ENCODE measurements at places on chromosomes 3 and 15.

DNA sequence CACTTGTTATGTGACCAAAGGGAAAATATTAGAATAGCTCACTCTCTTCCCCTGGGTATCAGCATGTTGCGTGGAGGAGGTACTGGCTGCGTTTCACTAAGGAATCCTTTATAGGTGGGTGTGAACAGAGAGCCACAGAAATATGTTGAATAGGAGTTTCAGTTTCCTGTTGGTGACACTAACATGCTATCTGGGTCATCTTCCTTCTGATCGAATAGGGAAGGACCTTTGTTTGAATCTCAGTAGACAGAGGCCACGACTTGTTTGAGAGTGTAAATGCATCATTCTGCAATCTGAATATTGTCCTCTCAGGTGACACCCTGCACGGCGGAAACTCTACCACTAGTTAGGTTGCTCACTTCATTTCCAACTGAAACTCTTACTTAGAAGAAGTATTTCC, 157.9 kb upstream of the SLC2A2 start:
- DNase-seq: no peak

GRCh38 chr15:65824031-65824743, 32.1 kb upstream of the DENND4A start:
- peak; percentile 32 for DNase-seq

- DNase-seq: no peak
Measured at GRCh38 chr15:78393137-78393536, 44.9 kb upstream of the IREB2 start.

GRCh38 chr3:53420831-53421230, 73.5 kb upstream of the DCP1A start:
- DNase-seq: no peak

Data from DMS 273 treated with DMSO at 0.1 percent for 48 hours (cell line).